ENCODE measurements at places on chromosomes 11 and 22.

DNA sequence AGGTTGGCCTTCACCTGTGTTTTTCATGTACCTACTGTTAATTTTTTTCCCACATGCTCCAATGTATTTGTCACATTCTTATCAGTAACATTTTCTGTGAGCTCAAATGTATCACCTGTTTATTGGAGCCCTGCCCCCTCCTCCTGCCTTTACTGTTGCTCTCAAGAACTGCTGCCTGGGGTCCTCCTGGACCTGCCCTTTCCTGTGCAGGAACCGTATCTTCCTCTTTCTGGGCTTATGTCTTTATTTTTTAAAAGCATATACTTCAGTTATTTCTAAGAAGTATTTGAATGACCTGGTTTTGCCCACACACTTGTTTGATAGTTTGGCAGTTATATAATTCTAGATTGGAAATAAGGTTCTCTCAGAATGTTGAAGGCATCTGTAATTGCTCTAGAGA lies 5.9 kb downstream of the FAM118B start:
- no peak for DNase-seq

- no peak for DNase-seq
Measured at GRCh38 chr22:50025993-50026392, 13.4 kb upstream of the IL17REL start.

- no peak for DNase-seq
Measured at GRCh38 chr22:23571486-23571885, 8.6 kb downstream of the IGLL1 start.

DNA sequence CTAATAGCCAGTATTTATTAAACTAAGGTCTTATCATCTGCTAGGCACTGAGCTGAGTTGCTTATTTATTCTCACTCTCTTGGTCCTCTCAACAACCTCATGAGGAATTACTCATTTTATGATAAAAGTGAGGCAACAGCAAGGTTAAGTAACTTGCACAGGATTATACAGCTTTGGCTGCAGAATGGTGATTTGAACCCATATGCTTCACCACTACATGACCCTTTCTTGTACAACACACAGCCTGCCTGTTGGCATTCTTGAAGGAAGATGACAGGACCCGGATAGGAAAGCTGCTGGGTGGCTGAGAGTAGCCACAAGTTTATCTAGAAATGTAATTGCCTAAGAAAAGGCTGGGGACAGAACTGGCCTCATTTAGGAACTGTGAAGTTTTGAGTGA lies 5.3 kb upstream of the PARVA start:
- no peak for DNase-seq
